WTC11 (cell line): ENCODE measurements at places on chromosomes 4 and X. TPM values are rescaled to one million over a fixed set of nuclear protein-coding genes. Genes with fewer than 3 reads are reported as not detected.

- DNase-seq, result no peak
- no peaks in the 10 kb centered on the region for H3K27me3 ChIP-seq
- H3K4me1 ChIP-seq, result peaks cover 37% of the 10 kb centered on the region
These were observed 80.9 kb upstream of the PLAC1 start for GRCh38 chrX:134738986-134739740.

DNA sequence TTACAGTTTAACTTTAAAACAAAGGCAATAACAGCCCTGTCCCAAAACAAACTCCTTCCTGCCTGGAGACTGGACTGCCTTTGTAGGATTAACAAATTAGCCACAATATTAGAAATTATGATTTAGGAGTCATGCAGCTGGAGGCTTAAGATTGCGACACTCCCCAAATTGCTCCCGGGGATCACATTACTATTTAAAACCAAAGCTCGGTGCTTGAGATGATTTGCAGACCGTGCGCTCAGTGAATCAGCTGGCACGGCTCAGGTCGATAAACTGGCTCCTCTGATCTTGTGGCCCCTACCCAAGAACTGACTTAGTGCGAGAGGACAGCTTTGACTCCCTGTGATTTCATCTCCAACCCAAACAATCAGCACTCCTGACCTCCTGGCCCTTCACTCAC, 829.3 kb downstream of the NLGN4X start:
- no peaks in the 10 kb centered on the region; the same call in 1 of the 2 replicates for H3K27me3 ChIP-seq
- peaks cover 8% of the 10 kb centered on the region; the same call in 1 of the 2 replicates for H3K4me1 ChIP-seq
- no peak overlapping the region for H3K4me3 ChIP-seq
- no peak for DNase-seq

GRCh38 chrX:30489323-30489722, 88.2 kb downstream of the TASL start:
- H3K27me3 ChIP-seq, result no peaks in the 10 kb centered on the region
- H3K27ac ChIP-seq, result no peak overlapping the region
- no peaks in the 10 kb centered on the region for H3K36me3 ChIP-seq
- H3K4me1 ChIP-seq, result peaks cover 3% of the 10 kb centered on the region; the same call in 1 of the 2 replicates
- DNase-seq, result peak; percentile 10

- H3K27ac ChIP-seq, result no peak overlapping the region
- H3K27me3 ChIP-seq, result peaks cover 3% of the 10 kb centered on the region; the same call in 1 of the 2 replicates
- H3K4me1 ChIP-seq, result no peaks in the 10 kb centered on the region
- no peaks in the 10 kb centered on the region for H3K36me3 ChIP-seq
These were observed 72.9 kb upstream of the MTM1 start for GRCh38 chrX:150495496-150495895.

DNA sequence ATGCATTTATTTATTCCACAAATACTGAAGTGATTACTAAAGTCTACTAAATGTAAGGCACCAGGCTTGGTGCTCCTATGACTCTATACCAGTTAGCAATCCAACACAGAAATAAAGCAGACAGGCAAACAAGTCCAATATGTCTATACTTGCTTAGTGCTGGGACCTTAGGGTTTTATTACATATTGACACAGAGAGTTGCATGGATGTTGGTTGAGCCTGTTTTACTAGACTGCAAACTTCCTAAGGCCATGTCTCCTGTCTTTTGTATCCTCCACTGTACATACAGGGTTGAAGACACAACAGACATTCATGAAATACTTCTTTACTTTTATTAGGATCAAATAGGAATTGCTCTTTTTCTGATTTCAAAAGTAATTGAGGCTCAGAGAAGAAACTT, 69.0 kb downstream of the LNX1 start:
- H3K36me3 ChIP-seq, result no peaks in the 10 kb centered on the region
- H3K27me3 ChIP-seq, result no peaks in the 10 kb centered on the region; the same call in 1 of the 2 replicates
- no peak for DNase-seq
- peaks cover 21% of the 10 kb centered on the region for H3K4me1 ChIP-seq
- no peak overlapping the region for H3K4me3 ChIP-seq

- H3K4me3 ChIP-seq, result no peak overlapping the region
- H3K27me3 ChIP-seq, result no peaks in the 10 kb centered on the region
- DNase-seq, result no peak
- H3K4me1 ChIP-seq, result peaks cover 8% of the 10 kb centered on the region
- peaks cover 17% of the 10 kb centered on the region; the same call in 1 of the 2 replicates for H3K36me3 ChIP-seq
- no peak overlapping the region for H3K27ac ChIP-seq
These were observed 23.9 kb downstream of the EVC start for GRCh38 chr4:5734853-5735252.

DNA sequence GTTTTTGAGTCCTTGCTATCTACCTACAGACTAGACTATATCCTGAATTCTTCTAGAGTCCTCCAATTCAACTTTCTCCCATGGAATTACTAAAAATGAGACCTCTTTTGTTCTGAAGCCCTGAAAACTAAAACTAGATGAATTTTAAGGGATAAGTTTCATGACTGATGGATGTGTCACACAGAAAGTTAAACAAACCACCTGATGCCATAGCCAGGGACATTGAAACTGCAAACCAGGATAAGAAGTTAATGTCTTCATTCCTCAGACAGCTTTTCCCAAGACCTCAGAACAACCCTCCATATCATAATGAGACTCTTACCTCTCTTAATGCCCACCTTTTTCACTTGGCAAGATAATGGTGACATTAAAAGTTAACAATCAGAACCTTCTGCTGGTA, 81.5 kb upstream of the PTPN13 start:
- peaks cover 10% of the 10 kb centered on the region for H3K36me3 ChIP-seq
- peaks cover 30% of the 10 kb centered on the region for H3K4me1 ChIP-seq
- no peak for DNase-seq
- no peaks in the 10 kb centered on the region for H3K27me3 ChIP-seq
- H3K27ac ChIP-seq, result no peak overlapping the region
- no peak overlapping the region for H3K4me3 ChIP-seq

- H3K4me1 ChIP-seq, result peaks cover 7% of the 10 kb centered on the region
- H3K4me3 ChIP-seq, result no peak overlapping the region
- DNase-seq, result no peak
- H3K36me3 ChIP-seq, result no peaks in the 10 kb centered on the region
These were observed 131.0 kb upstream of the SLC34A2 start for GRCh38 chr4:25524663-25525062.

GRCh38 chrX:49077941-49078340, 1.7 kb downstream of the WDR45 start:
- no peak overlapping the region for H3K4me3 ChIP-seq
- H3K36me3 ChIP-seq, result no peaks in the 10 kb centered on the region
- H3K27me3 ChIP-seq, result no peaks in the 10 kb centered on the region
- no peak overlapping the region for H3K27ac ChIP-seq

DNA sequence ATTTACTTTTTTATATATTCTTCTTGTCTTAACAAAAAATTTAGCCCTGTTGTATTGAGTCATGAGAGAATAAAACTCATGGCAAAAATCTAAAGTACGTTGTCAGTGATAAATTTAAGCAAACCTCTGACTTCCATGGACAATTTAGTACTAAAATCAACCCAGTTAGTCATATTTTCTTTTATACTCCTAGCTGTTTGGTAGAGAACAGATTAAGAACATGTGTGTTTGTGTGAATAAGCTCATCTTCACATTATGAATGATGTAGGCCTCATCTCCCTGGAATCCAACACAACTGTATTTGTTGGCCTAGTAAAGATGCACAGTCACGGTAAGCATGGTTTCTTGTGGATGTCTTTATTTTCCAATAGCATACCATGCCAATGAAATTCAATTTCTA, 40.8 kb upstream of the FAM47B start:
- no peak for DNase-seq
- no peaks in the 10 kb centered on the region for H3K27me3 ChIP-seq
- no peak overlapping the region for H3K4me3 ChIP-seq
- H3K4me1 ChIP-seq, result no peaks in the 10 kb centered on the region

The C4orf50 gene
- total RNA-seq, result 0.17 to 0.32 TPM (median 0.30 TPM) in 3 replicates

- no peak overlapping the region for H3K4me3 ChIP-seq
- H3K36me3 ChIP-seq, result no peaks in the 10 kb centered on the region
- H3K4me1 ChIP-seq, result peaks cover 25% of the 10 kb centered on the region
- peak overlapping the region; percentile 54; the same call in 1 of the 2 replicates for H3K27ac ChIP-seq
- no peaks in the 10 kb centered on the region for H3K27me3 ChIP-seq
These were observed 378.9 kb downstream of the KCNIP4 start for GRCh38 chr4:21569638-21570037.

DNA sequence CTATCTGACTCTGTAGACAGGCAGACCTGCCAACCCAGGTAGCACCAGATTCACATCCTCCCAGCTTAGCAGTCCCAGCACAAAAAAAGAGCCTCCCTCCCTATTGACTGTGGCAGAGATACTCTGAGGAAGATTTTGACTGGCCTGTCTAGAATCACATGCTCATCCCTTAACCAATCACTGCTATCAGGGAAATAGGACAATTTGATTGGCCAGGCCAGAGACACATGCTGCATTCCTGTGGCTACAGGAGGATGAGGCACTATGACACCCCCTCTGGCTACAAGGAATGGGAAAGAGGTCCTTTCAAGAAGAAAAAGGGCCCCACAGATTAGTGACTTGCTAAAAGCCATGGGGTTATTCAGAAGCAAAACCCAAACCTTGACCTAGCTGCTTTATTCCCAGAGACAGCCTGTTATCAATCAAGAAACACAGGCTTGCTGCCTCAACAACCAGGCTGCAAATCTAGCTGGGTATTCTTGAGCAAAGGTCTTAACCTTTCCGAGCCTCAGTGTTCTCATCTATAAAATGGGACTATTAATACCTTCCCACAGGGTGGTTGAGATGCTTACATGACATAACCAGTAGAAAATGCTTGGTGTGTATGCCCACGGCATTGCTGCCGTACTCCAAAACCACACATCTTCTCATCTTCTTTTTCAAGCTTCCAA, 147.6 kb downstream of the BCOR start:
- peaks cover 7% of the 10 kb centered on the region; the same call in 1 of the 2 replicates for H3K36me3 ChIP-seq
- no peak overlapping the region for H3K4me3 ChIP-seq
- DNase-seq, result no peak
- peaks cover 30% of the 10 kb centered on the region for H3K4me1 ChIP-seq
- H3K27ac ChIP-seq, result no peak overlapping the region

The SLC10A3 gene
- total RNA-seq, result 8.7 to 9.8 TPM (median 9.6 TPM) in 3 replicates

DNA sequence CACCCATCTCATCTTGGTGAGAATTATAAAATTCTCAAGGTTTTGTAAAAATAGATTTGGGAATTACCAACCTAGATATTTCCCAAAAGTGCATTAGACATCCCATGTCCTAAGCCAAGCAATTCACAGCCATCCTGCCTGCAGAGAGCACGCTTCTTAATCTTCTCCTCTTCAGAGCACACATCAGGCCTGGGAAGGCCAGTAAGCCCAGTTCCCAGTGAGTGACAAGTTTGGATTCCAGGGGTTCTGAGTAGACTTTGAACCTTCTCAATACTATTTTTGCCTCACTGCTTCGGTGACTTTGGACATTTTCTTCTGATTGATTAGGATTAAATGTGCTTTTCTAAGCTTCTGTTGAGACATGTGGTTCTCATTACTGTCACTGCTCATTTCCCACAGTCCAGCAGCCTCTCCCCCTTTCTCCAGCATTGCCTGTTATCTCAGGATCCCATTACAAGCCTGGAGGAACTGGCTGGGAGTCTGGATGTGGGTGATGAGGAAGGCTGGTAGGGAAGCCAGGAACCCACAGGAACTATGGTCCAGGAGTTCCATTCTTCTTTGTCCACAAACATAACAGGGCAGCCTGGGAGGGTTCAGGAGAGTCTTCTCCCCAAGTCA, 56.4 kb upstream of the TMEM150C start:
- no peaks in the 10 kb centered on the region for H3K36me3 ChIP-seq
- no peak overlapping the region for H3K4me3 ChIP-seq
- no peak overlapping the region for H3K27ac ChIP-seq

- H3K36me3 ChIP-seq, result peaks cover 7% of the 10 kb centered on the region
- H3K4me3 ChIP-seq, result no peak overlapping the region
- H3K27ac ChIP-seq, result no peak overlapping the region
- peak; percentile 11 for DNase-seq
These were observed 72.2 kb downstream of the BLTP1 start for GRCh38 chr4:122224348-122224747.

DNA sequence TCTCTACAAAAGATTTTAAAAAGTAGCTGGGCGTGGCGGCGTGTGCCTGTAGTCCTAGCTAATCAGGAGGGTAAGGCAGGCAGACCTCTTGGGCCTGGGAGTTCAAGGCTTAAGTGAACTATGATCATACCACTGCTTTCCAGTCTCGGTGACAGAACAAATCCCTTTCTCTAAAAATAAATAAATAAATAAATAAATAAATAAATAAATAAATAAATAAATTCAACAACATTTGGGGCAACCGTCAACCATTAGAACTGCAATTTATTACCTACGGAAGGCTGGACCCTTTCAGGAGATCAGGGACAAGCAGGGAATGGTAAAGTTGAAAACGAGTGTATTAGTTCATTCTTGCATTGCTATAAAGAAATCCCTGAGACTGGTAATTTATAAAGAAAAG, 136.2 kb upstream of the USP9X start:
- H3K4me1 ChIP-seq, result peaks cover 36% of the 10 kb centered on the region
- peaks cover 9% of the 10 kb centered on the region for H3K36me3 ChIP-seq
- H3K27me3 ChIP-seq, result no peaks in the 10 kb centered on the region; the same call in 1 of the 2 replicates
- peak overlapping the region; percentile 74; the same call in 1 of the 2 replicates for H3K27ac ChIP-seq
- H3K4me3 ChIP-seq, result no peak overlapping the region

GRCh38 chrX:152928761-152929400, 31.0 kb downstream of the ZNF185 start:
- no peak for DNase-seq
- no peaks in the 10 kb centered on the region for H3K36me3 ChIP-seq
- H3K4me1 ChIP-seq, result peaks cover 6% of the 10 kb centered on the region
- no peak overlapping the region for H3K4me3 ChIP-seq
- no peaks in the 10 kb centered on the region for H3K27me3 ChIP-seq

The CXCL13 gene
- not detected in 3 replicates for total RNA-seq

DNA sequence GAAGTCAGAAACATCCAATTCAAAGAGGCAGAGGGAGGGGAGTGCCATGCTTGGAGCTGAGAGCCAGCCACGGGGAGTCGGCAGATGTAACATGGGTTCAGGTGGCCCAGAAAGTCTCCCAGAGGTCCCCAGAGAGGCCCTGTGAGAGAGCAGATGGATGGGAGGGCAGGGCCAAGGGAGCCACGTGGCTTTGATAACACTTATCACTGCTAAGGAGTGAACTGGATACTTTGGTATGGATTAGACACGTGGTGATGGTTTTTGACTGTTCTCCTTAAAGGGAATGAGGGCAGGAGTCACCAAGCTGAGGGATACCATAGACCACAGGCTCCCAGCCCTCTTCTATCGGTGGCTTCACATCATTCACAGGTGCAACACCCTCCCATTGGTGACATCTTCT, 13.7 kb downstream of the CCKAR start:
- H3K36me3 ChIP-seq, result no peaks in the 10 kb centered on the region
- peaks cover 4% of the 10 kb centered on the region; the same call in 1 of the 2 replicates for H3K4me1 ChIP-seq
- H3K27me3 ChIP-seq, result no peaks in the 10 kb centered on the region
- H3K4me3 ChIP-seq, result no peak overlapping the region
- H3K27ac ChIP-seq, result no peak overlapping the region
- DNase-seq, result no peak

DNA sequence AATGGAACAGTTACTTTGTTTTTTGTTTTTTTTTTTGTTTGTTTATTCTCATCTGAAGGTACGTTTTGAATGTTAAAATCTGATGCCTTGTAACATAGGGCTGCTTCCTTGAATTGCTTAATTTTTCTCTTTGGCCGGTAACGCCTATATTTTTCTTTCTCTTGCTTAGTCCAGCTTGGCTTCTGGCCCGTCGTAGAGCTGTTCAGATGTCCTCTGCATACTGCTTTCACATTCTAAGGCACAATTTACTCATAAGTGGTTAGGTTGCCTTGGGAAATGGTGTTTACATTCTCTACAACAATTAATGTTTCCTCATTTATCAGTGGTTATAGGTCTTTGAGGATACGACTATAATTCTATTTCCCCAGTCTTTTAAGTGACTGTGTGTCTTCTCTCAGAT, 7.9 kb downstream of the NONO start:
- DNase-seq, result no peak
- H3K4me3 ChIP-seq, result no peak overlapping the region
- H3K4me1 ChIP-seq, result peaks cover 4% of the 10 kb centered on the region; the same call in 1 of the 2 replicates
- H3K36me3 ChIP-seq, result peaks cover 56% of the 10 kb centered on the region

The FGD1 gene
- 32.8 to 36.3 TPM (median 33.7 TPM) in 3 replicates for total RNA-seq

The CXCR3 gene
- 0.11 TPM in 1 of 3 replicates, not detected in the others for total RNA-seq

The DTHD1 gene
- not detected in 3 replicates for total RNA-seq
